HS-27A (cell line): ENCODE measurements at places on chromosomes 13 and 19.
A peak's percentile ranks its signal among the peaks of the same experiment; 100 is the strongest.

- DNase-seq = no peak
Measured at GRCh38 chr19:38970664-38971532, 4.6 kb downstream of the FBXO17 start.

GRCh38 chr13:99796175-99796819 lies 175.3 kb downstream of the ZIC5 start:
- DNase-seq = no peak

DNA sequence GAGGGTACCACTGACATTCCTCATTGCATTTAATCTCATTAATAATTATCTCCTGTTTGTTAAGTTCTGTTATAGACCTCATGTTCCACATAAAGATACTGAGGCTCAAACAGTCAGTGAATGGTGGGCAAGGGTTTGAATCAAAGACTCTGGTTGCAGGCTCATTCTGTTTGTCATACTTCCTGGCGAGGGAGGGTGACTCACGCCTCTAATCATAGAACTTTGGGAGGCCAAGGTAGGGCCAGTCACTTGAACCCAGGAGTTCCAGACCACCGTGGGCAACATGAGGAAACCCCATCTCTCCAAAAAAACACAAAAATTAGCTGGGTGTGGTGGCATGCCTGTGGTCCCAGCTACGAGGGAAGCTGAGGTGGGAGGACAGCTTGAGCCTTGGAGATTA lies 220.7 kb upstream of the MIR17HG start:
- no peak for DNase-seq

DNA sequence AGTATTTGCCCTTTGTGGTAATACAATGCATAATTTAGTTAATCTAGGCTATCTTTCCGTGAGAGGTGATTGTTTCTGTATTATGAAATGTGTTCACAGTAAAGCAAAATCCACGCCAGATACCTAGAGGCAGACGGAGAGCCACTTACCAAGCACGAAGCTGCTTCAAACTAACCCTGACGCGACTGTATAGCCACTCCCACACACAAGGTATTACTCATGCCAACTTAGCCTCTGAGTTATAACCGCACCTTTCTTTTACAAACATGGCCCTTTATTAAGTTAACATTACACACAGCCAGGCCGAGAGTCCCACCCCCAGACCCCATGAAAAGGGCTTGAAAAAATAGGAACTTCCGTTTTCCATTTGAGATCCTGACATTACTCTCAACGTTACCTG lies 185.7 kb downstream of the ABCC4 start:
- no peak for DNase-seq

- DNase-seq = no peak
Measured at GRCh38 chr19:16260812-16261161, 63.1 kb downstream of the AP1M1 start.

DNA sequence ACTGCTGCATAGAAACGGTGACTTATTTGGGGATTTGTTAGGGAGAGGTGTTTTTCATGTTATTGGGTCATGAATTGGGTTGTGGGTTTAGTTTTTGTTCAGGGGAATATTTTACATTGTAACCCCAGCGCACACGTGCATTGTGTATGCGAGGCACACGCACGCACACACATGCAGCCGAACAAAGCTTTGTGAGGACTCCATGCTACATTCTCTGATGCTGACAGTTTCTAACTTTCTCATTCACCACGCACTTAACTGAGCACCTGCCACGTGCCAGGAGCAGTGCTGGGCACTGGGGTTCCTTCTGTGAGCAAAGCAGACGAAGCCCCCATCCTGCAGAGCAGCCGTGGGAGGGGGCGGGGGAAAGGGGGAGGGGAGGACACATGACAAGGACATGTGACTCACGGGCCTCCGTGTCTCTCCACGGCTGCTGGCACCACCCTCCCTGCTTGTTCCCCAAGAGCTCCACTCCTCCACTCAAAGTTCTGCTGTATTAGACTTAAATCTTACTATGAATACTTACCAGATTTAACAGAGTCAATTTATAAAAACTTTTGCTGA lies 55.6 kb downstream of the SLC7A9 start:
- DNase-seq = no peak

- no peak for DNase-seq
Measured at GRCh38 chr13:85314686-85315085, 484.5 kb downstream of the SLITRK6 start.

- peak; percentile 36 for DNase-seq
Measured at GRCh38 chr13:79541426-79542049, 60.6 kb downstream of the NDFIP2 start.

GRCh38 chr19:55447421-55448174 lies 4.5 kb upstream of the SHISA7 start:
- no peak for DNase-seq

- no peak for DNase-seq
Measured at GRCh38 chr13:106882246-106882645, 314.3 kb upstream of the ARGLU1 start.

DNA sequence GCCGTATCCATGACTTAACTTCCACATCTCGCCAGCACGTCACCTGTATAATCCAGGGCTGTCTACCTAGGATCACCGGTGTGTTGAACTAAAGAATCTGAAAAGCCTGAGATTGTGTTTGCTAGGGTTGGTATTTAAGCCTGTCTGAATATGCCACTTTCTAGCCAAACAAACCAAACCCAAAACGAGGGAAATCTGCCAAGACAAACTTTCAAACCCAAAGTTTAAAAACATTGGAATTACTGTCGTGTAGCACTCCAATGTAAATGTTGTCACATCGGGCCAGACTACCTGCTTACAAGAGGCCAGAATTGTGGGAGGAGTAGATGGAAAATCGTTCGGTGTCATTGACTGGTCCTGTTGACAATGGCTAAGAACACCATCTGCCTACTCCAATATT lies 747.8 kb downstream of the EFNB2 start:
- no peak for DNase-seq

GRCh38 chr19:12774588-12775555 lies at the start of gene HOOK2:
TSS of gene HOOK2 (minus strand) at chr19:12775552. CDS start at chr19:12775449, 103 bp downstream.
- DNase-seq = no peak

DNA sequence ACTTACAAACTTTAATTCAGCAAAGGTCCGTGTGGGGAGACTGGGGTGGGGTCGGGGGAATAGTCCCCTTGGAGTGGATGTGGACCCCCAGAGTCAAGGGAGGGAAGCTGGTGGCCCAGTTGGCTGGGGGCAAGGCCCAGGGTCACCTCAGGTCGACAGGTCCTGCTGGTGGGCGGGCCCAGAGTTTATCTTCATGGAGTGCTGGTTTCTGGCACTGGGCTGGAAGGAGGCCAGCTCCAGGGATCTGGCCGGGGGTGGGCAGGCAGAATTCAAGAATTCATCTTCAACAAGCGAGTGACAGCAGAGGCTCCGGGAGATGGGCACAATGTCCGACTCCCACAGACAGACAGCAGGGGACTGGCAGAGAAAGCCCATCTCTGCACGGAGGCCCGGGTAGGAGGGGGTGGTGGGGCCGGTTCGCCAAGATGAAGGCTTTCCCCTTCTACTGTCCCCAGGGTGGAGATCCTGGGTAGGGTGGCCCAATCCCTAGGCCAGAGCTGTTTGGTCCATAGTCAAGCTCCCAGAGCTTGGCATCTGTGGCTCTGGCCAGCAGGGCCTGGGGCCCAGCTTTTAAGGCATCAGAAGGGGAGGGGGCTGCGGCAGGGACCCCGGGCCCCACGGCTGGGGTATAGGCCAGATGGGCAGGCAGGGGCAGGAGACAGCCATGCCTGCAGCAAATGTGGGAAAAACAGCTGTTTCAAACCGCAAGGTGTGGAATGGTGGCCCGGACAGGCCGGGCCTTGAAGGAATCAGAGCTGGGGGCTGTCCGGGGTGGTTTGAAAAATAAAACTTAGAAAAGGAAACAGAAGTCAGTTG lies 622 bp upstream of the FDX2 start:
- DNase-seq = no peak

- no peak for DNase-seq
Measured at GRCh38 chr19:13097463-13098258, 5.0 kb downstream of the LYL1 start.

DNA sequence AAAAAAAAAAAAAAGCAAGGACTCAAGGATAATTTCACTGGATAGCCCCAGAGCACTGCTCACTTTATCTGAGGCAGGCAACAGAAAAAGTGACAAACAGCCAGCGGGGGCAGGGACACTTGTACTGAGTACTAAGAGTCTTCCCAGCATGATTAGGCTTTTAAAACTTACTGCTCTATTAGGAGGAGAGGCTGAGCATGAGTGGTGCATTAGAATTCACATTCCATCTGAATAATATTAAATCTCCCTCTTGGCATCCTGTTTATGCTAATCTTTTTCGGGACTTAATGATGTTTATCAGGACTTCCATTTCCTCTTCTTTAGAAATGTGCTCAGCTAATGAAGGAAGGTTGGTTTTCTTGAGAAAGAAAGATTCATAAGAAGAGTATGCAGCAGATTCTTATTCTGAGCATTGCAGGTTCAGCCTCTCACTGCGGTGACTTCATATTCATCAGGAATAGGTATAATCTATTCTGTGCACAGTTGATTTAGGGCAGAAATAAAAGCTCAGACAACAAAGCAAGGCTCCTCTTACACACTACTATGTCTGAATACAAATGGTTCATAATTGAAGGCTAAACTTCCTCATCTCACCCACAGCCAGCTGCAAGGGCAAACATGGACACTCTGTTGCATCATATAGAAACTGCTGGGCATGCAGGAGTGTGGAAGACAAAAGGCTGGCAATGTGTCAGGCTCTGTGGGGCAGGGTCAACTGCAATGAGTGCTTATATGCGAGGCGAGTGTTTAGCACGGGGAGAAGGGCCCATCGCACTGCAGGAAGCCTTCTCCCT lies 107.0 kb downstream of the KL start:
- no peak for DNase-seq

DNA sequence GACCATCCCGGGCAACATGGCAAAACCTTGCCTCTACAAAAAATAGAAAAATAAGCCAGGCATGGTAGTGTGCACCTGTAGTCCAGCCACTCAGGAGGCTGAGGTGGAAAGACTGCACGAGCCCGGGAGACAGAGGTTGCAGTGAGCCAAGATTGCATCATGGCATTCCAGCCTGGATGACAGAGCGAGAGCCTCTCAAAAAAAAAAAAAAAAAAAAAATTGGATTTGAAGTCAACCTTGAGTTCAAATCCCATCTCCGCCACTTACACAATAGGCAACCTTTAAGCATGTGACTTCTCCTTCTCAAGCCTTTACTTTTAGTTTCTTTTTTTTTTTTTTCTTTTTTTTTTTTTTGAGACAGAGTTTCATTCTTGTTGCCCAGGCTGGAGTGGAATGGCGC lies 12.0 kb downstream of the KASH5 start:
- DNase-seq = no peak

- no peak for DNase-seq
Measured at GRCh38 chr13:34352958-34353357, 535.0 kb downstream of the RFC3 start.

GRCh38 chr19:12581100-12581499 lies 29.5 kb downstream of the ZNF490 start:
- no peak for DNase-seq

DNA sequence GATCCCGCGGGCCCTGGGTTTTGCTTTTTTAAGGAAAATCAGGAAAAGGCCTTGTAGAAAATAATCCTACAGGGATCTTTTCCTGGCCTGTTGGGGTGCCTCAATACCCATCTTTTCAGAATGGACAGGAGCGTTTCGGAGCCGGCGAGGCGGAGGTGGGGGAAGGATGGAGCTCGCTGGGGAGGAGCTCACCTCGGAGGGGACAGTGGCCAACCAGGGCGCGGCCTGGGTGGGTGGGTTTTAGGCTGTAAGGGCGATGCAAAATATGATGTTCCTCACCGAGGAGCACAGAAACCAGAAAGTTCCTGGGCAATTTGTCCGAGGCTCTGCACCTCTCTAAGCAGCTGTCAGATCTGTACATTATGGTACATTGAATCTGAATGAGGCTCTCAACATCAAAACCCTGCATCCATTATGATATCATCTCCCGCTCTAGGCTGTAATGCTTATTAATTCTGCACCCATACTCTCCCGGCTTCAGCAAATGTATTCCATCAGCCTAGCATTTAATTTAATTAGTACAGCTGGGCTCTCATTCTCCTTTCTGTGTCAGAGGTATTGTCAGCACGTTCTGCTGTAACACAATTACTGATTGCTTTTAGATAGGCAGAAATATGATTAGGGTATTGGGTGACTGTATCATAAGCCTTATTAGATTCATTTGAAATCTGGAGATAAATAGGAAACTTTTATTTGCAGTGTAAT lies 90.3 kb upstream of the SOX1 start:
- no peak for DNase-seq

DNA sequence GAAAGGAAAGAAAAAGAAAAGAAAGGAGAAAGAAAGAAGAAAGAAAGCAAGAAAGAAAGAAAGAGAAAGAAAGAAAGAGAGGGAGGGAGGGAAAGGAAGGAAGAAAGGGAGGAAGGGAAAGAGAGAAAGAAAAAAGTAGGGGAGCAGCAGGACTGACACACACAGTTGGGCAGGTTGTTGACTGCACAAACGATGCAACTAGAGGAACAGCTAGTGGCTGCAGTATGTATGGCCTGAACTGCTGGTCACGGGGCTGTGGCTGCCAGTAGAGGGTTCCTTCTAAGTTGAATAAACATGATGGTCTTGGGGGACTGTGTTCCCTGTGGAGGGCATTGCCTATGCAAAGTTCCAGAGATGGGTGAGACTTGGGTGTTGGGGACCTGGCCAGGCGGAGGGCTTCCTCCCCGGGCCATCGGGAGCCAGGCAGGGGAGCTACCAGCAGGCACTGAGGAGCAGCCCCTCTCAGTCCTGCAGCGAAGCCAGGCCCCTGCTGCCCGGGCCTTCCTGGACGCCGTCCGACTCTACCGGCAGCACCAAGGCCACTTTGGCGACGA lies 16.7 kb upstream of the COLGALT1 start:
- DNase-seq = no peak

DNA sequence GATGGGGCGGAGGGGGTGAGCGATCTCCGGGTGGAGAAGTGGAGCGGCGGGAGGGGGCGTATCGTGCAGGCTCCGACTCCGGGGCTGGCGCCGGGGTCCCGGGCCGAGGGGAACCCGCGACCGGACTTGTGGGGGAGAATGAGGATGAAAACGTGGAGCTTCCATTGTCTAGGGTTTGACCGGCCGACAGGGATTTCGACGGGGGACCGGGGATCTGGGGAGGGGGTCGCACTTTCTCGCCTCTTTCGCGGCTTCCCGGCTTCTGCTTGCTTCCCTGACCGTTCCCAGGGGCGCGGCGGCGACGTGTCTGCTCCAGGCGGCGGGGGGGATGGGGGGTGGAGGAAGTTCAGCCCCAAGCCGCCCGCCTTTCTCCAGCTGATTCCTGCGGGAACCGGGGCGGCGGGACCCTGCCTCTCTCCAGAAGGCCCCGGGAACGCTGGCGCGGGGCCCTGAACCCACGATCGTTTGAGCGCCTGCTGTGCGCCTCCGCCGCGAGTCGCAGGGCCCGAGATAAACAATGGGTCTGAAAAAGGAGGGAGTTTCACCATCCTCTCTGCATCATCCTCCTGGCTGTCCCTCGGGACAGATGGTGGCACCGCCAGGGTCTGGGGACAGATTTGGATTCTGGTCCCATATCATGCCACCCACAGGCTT lies 790 bp downstream of the TPM4 start:
- no peak for DNase-seq
